ENCODE measurements at places on chromosomes 1 and 21.

DNA sequence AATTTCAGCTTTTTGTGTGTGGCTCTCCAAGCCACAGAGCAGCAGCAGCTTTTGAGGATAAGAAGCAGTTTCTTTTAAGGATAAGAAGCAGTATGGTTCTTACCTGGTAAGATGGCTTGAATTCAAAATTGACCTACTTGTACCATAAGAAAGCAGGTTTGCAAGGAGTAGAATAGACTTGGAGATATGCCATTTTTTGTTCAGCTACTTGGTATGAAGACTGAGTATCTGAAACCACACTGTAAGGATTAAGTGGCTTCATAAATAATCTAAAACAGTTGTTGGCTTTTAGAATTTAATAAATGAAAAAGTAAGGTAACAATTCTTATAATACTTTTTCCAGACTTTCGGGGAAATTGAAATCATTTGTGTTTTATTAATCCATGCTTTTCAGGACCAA lies 74.2 kb downstream of the ATF6 start:
- no peak for DNase-seq

DNA sequence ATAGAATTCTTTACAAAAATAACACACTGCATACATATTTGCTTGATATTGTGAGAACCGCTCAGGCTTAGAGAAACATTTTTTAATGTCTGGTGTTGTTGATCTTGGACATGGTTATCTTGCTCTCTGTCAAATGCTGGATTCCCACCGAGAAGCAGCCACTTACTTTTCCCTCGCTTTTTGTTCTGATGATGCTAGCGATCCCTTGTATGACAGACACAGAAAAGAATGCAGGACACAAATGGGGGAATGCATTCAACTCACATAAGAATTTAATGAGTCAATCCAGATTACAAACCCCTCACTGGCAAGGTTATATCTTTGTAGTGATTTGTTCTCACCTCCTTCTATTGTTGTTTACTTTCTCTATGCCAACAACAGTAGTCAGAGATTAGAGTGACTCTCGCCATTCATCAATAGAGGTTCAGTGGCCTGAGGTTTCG lies 76.8 kb upstream of the AKT3 start:
- DNase-seq: no peak

DNA sequence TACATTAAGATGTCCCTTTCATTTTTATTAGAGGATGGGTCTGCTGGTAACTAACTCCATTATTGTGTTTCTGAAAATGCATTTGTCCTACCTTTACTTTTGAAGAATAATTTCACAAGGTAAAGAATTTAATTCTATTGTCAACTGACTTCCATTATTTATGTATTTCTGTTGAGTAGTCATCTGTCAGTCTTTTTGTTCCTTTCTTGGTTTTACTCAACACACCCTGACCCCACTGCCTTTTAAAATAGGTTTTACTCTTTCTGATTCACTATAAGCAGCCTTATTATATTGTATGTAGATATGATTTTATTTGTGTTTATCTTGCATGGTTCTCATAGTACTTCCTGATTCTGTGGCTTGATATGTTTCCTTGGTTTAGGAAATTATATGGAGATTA lies 237.5 kb downstream of the TGFB2 start:
- no peak for DNase-seq

DNA sequence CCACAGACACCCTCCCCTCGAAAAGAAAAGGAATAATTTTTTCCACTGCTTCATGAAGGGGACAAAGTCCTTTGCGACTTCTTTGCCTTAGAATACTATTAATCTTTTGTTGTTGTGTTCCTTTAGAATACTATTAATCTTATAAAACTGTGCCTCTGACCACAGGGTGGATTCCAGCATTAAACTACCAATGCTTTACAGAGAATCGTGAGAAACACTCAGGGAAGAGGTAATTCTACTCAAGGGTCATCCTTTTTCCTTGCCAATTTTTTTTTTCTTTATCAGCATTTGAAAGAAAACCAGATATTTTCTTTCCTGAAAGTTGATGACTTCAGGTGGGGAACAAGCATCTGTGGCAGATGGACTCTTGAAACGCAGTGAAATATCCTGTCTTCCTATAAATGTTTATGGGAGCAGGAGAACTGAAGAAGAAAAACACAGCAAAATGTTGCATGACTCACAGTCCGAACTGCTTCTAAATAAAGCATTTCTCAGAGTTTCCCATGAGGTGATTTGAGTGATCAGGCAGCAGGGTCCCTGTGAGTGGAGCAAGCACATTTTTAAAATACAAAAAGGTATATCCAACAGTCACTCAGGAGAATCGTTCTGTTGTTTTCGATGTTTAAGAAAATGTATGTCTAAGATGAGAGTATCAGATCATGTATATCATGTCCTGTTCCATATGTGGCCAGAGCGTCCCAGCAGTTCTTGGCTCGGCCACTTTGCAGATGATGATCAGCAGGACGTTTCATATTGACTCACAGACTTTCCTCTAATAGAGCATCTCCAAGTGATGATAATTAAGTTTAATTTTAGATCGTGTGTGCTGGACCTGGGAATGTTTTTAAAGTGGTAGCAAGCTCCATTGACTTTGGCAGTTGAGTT lies 154.2 kb upstream of the RUNX1 start:
- no peak for DNase-seq

- no peak for DNase-seq
Observed at GRCh38 chr1:208221291-208221622, 22.9 kb downstream of the PLXNA2 start.

GRCh38 chr1:109137958-109138357 lies 24.0 kb downstream of the ELAPOR1 start:
- DNase-seq: no peak

DNA sequence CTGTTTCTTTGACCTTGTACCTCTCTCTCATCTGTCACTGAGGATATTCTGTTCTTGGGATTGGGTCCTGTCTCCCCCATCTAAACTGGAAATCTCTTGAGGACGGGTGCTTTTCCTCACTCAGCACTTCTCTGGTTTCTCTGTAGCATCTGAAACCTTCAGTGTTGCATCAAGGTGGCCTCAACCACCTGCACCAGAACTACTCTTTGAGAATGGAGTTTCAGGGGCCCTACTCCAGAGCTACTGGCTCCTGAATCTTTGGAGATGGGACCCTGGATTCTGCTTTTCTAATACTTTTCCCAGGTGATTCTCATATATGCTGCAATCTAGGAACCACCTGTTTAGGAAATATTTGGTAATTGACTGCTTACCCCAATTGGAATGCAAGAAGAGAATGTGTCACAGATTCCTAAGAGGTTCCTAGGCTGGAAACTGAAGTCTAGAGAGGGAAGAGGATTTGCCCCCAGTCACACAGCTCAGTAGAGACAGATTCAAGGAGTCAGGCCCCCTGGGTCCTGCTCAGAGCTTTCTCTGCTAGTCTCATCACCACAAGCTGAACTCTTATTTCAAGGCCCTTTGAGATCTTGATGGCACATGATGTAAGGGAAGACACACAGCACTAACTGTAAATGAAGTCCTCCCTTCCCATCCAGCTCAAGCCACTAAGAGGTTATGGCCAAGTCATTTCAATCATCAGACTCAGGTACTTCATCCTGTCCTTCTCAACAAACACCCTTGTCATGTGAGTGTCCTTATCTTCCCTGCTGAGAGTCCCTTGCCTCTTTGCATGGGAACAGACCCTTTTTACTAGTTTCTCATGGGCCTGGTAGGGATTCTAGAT lies 48.7 kb downstream of the EIF2D start:
- no peak for DNase-seq

DNA sequence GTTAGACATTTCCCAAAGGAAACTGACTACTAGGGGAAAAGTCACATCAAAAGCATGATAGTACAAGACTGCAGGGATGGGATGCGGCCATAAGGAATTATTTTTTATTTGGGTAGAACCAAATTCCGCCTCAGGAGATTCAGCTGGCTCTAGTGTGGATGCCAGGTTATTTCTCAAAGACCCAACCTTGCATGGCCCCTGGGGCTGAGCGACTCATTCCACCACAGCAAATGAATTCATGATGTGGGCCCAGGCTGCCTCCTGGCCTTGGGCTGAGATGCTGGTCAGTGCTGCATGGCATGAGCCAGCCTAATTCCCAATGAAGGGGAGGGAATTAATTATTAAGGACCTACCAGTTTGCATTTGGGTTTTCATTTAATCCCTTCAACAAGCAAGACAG lies 11.8 kb downstream of the TMEM35B start:
- no peak for DNase-seq

GRCh38 chr1:202551683-202552082 lies 158.6 kb downstream of the SYT2 start:
- no peak for DNase-seq

DNA sequence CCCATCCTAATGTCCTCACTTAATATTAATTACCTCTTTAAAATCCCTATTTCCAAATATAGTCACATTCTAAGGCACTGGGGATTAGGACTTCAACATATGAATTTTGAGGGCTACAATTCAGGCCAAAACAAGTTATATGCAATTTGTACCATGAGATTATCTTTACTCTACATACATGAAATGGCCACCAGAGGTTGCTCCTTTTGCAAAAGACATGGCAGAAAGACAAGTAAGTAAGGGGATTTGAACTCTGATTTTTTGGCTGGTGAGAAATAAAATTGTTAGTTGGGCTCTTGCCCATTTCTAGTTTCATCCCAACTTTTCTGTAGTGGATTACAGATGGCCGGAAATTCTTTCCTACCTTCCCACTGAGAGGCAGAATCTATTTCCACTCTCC lies 4.8 kb upstream of the ALG6 start:
- no peak for DNase-seq

- no peak for DNase-seq
Observed at GRCh38 chr1:80054129-80054528, 1047.6 kb upstream of the ADGRL4 start.

GRCh38 chr21:41750532-41751151 lies 16.2 kb downstream of the RIPK4 start:
- no peak for DNase-seq

DNA sequence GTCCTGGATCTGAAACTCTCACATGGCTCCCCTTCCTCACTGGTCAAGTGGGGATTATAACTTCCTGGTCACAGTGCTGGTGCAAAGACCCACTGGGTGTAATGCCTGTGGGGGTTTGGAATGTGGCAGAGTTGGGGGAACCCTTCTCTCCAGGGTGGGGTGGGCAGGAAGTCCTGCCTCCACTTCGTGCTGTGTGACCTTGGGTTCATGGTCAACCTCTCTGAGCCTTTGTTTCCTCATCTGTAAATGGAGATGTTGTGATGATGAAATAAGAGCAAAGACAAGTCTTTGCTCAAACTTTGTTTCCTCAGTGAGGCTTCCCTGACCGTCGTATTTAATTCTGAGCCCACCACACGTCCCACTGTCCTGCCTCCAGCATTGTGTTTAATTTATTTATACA lies 564.7 kb downstream of the PTPRU start:
- no peak for DNase-seq

GRCh38 chr1:21302747-21303715 lies 12.8 kb upstream of the ECE1 start:
- no peak for DNase-seq

DNA sequence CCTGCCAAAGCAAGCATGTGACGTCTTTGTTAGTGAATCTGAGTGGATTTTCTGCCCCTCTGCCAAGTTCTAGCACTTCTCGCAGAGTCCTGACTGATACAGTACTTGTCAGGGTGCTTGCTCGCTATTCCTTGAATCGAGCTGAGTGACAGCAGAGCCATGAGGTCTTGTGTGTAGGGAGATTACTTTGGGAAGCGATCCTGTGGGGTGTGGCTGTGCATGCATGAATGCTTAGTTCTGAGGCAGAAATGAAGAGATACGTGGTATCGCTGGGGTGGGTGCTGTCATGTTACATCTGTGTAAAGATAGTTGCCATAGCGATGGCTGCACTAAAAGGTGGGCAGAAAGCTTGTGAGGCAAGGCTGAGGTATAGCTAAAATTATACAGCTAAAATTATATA lies 19.3 kb upstream of the DNAJC28 start:
- no peak for DNase-seq

GRCh38 chr1:228445843-228446650 lies 29.4 kb upstream of the TRIM17 start:
- DNase-seq: no peak

GRCh38 chr1:1873186-1873585 lies 17.7 kb downstream of the GNB1 start:
- DNase-seq: no peak

GRCh38 chr1:150192012-150192411 lies 42.3 kb downstream of the PLEKHO1 start:
- no peak for DNase-seq

GRCh38 chr1:204418174-204419063 lies 6.8 kb upstream of the PPP1R15B start:
- no peak for DNase-seq

GRCh38 chr1:162388615-162389014 lies 7.1 kb downstream of the C1orf226 start:
- DNase-seq: no peak

DNA sequence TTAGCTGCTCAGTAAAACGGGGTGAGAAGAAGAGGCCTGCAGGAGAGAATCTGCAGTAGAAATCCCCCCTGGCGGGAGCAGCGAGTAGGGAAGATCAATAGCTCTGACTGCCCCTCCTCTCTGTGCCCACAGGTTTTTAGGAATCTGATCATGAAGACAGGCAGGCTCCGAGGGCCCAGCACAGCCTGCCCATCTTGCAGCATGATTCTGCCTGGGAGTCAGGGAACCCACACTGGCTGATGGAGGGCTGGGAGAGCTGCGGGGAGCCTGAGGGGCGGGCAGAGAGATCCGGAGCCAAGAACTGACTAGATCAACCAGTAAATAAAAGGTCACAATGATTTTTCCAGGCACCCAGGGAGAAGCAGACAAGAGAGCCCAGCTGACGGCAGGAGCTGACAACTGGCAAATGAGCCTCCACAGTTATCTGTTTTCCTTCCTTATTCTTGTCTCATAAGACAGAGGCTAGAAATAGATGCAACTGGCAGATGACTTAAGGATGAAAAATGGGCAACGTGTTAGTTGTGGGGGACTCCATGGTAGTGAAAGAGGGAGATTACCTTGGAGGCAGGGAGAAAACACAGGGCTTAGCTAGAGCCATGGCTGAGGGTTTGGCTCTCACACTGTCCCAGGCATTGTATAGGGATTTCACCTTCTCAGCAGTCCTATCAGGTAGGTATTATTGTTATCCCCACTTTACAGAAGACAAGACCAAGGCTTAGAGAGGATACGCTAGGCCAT lies 116.2 kb downstream of the PLXNA2 start:
- no peak for DNase-seq

GRCh38 chr1:36743286-36744005 lies 260.7 kb upstream of the CSF3R start:
- DNase-seq: no peak

DNA sequence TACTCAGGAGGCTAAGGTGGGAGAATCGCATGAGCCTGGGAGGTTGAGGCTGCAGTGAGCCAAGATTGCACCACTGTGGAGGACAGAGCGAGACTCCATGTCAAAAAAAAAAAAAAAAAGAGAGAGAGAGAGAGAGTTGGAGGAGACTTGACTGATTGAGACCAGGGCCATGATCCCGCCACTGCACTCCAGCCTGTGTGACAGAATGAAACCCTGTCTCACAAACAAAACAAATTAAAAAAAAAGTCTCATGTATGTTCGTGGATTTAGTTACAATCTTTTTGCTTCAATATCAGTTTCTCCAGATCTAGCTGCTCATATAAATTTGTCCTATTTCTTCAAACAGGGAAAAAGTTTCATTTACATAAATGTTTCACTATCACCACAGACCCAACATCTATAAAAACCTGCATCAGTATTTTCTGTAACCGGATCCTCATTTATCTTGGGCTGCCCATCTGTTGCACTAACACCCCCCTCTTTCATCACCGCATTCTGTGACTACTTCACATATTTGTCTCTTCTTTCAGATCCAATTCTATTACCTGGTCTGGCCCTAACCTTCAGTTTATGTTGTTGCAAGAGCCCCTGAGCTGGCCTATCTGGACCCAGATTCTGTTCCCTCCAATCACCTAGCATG lies 127.0 kb downstream of the GREM2 start:
- no peak for DNase-seq
